ENCODE measurements at places on chromosomes 3 and 15.

DNA sequence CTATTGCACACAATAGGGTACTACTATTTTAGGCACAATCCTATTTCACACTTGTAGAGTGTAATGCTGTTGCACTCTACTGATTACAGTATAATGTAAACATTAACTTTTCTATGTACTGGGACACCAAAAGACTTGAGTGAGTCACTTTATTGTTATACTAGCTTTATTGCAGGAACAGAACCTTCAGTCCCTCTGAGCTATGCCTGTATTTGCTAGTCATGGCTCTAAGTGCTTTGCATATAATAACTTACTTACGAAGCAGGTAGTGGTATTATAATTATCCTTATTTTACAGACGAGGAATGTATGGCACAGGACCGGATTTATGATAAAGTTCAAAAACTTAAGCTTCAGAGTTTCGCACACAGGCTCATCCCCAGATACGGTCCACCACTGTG lies 106.6 kb upstream of the SLC6A6 start:
- no peak for DNase-seq

- DNase-seq, result no peak
These were observed 42.3 kb downstream of the TXNRD3 start for GRCh38 chr3:126612479-126613205.

GRCh38 chr3:71217640-71218222 lies 365.8 kb downstream of the FOXP1 start:
- no peak for DNase-seq

DNA sequence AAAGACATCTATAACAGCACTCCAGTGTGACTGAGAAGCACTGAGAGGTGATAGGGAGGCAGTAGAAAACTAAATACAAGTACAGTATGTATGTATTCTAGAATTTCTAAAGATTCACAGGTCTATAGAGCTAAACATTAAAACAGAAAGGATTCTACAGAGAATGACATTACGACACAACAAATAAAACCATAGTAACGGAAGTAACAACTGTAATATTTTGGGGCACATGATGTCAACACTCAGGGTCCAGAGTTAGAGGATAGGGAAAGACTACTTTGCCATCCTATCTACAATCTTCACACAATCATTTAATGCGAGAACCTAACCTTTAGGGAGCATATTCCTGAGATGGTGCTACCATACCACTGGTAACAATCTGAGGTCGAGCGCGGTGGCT lies 13.6 kb downstream of the UBXN7 start:
- DNase-seq, result no peak

Data from lung microvascular endothelial cell (primary cell).